ENCODE measurements at places on chromosomes 11 and 22.

- DNase-seq = no peak
Observed at GRCh38 chr11:11706028-11706427, 84.2 kb upstream of the GALNT18 start.

DNA sequence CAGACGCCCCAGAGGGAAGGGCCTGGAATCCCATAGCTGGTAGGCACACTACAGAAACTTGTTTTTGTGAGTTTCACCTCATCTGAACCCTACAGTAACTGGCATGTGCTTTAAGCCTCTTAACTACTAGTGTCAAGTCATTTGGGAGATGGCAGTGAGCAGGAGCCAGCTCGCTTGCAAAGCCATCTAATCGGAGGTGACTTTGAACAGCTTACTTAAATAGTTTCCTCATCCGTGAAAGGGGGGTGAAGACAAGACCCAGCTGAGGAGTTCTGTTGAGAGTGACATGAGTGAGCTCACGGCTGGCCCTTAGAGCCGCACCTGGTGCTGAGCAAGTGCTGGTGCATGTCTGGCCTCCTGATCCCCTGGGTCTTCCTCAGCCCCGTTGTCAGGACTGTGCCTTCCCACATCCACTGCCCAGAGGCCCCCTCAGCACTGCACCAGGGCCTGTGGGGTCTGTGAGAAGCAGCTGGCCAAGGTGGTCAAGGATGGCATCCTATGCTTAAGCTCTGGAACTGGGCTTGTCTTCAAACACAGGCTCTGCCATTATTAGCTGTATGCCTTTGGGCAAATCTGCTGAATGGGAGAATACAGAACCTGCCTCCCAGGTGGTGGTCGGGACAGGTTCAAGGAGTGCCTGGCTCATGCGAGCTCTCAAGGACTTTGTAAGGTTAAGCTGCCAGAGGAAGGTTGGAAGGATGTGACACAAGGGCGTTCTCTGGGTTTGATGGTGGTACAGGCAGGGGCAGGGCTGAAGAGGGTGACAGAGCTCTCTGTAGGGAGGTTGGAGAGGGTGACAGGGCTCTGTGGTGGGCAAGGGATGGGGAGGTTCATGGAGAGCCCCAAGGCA lies 27.3 kb downstream of the INCENP start:
- no peak for DNase-seq

DNA sequence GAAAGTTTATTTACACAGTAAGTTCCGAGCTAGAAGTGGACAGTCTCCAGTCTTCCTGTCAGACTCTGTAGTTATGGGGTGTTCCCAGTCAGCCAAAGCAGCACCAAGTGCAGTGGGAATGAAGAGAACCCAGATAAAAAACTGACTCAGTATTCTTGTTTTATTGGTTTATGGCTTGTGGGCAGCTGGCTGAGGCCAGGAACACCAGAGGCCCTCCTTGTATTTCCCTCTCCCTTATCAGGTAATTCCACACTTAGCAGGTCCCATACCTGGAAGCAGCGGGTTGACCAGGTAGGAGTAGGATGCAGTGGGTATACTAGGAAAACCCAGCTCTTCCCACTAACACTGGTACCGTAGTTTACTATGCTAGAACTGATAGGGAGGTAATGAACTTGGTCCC lies 3.5 kb upstream of the BACE1-AS start:
- DNase-seq = no peak

GRCh38 chr11:131975619-131976018 lies 605.2 kb downstream of the NTM start:
- DNase-seq = no peak

DNA sequence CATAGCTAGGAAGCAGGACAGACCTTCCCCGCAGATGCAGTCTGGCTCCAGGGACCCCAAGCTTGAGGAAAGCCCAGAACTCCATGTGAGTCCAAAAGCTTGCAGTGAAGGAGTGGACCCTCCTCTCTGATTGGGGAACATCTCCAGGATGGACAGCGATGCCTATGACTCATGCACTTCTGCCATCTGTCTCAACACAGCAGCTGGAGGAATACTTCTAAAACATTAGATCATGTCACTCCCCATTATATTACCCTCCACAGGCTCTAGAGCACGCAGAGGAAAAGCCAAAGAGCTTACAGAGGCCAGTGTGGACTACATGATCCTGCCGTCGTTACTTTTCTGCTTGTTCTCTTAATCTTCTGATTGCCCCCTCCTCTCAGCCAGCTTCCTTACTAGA lies 605.7 kb downstream of the INSC start:
- no peak for DNase-seq

- no peak for DNase-seq
Observed at GRCh38 chr11:44687388-44687787, 39.4 kb upstream of the TSPAN18 start.

DNA sequence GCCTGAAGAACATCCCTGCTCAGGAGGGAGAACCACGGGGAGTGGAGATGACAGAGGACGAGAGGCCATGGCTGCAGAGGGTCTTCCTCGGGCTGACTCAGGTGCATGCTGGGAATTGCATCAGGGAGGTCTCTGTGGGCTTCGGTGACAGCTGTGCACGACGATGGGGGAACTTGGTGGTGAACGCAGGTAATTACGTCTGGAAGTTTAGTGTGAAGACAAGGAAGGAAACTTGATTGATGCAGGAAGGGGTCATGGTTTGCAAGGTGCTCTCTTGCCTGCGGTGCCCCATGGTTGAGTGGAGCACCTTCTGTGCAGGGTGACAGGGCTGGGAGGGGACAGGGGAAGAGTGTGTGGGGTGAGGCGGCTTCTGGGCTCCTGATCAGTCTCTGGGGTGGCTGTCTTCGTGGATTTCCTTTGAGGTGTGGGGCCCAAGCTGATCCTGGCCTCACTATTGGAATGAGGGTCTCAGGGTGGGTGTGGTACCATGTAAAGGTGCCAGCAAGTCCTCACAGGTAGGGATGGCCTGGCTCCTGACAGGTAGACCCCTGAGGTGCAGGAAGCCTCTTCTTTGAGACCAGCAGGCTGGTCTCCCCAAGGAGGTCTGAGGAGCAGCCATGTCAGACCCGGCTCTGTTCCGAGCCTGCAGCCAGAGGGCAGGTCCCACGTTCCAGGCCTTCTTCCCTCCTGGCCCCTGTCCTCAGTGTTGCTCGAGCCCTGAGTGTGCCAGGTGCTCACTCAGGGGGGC lies 1020.1 kb downstream of the TBC1D22A start:
- DNase-seq = no peak

DNA sequence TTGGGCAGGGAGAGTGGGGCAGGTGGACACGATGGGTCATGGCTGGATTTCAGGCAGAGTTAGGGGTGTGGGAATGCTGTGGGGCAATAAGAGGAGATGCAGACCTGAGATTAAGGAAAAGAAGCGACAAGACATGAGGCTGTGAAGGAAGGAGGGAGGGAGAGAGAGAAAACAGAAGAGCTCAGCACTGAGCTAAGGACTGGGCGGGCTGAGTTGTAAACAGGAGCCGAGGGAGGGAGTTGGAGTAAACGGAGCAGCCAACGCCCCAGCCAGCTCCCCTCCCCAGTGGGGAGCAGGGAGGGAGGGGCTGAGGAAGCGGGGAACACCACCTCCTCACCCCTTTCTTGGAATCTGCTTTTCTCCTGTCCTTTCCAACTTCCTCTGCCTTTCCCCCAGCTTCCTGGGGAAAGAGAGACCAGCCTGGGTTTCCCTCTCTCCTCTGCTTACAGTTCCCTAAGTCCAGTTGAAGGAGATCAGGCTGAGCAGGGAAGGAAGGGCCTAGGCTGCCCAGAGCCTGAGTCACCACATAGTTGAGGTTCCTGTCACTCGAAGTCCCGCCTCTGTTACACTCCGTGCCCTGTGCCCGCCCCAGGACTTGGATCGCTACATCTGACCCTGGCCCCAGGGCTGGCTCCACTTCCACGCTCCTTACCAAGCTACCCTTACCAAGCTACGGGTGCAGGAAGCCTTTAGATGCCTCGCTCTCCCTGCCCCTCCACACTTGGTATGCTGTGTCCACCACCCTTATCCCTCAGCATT lies 6.7 kb upstream of the AHNAK start:
- no peak for DNase-seq

DNA sequence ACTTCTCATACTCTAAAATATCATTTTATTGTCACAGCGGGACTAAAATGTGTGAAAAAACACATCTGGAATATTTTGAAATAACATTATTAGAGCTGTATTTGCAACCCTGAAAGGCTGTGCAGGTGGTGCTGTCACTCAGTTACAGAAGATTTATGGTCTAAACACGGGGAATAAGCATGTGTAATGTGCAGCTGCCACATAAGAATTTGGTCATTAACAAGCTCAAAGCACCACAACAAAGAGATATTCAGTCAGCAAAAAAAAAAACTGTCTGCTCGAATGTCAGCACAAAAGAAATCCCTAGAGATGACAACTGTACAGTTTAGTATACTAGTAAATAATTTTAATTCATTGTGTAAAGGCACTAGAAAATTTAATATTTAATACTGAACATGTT lies 31.3 kb downstream of the TMEM123 start:
- DNase-seq = no peak

DNA sequence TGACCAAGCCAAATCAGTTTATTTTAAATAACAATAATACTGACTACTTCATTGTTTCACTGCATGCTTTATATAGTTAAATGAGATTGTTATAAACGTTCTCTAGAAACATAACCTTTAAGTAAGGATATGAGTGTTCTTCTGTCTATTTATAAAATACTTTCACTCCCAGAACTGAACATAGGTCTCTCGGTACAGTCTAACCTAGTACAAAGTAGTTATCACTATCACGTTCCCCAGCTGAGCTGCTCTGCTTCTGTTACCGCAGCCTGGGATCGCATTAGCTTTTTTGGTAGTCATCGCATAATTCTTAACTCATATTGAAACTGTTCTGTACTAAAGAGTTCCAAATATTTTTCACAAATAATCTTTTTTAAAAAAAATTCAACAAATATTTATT lies 143.6 kb downstream of the WNT11 start:
- DNase-seq = no peak

GRCh38 chr11:2828585-2829330 lies 56.8 kb downstream of the CDKN1C start:
- DNase-seq = no peak

- DNase-seq = no peak
Observed at GRCh38 chr11:126008956-126009355, 53.7 kb downstream of the CDON start.

DNA sequence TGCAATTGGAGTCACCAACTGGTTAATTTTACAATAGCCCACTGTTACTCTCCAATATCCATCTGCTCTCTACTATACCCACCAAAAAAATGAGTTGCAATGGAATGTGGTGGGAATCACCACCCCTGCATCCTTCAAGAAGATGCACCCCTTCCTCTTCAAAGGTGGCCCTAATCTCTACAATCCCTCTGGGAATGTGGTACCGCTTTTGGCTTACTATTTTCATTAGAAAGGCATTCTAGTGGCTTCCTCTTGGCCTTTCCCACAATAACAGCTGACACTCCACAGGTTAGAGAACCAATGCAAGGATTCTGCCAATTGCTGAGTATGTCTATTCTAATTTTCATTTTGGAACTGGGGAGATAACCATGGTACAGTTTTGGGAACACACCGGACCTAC lies 33.2 kb upstream of the CWF19L2 start:
- no peak for DNase-seq
